Diencephalon (tissue), 1 donor: ENCODE measurements at places on chromosomes 5 and 9. TPM values are rescaled to one million over a fixed set of nuclear protein-coding genes. Genes with fewer than 3 reads are reported as not detected.

The EQTN gene
- 1.4 TPM for total RNA-seq

The LRRTM2 gene
- total RNA-seq, result 67.6 TPM

The TSSK1B gene
- not detected for total RNA-seq

The REEP2 gene
- total RNA-seq, result 123 TPM

The PLAC8L1 gene
- 0.69 TPM for total RNA-seq

The PCDHGA12 gene
- 7.4 TPM for total RNA-seq

The OR1N2 gene
- not detected for total RNA-seq

The ANKRD33B gene
- 1.8 TPM for total RNA-seq

The LCN1 gene
- total RNA-seq, result not detected

The SNCAIP gene
- total RNA-seq, result 48.2 TPM

The CTSV gene
- total RNA-seq, result 0.46 TPM

The RNF208 gene
- total RNA-seq, result 1.8 TPM

The EEIG1 gene
- total RNA-seq, result 6.9 TPM

The PTPN3 gene
- total RNA-seq, result 23.5 TPM

The SELENOP gene
- total RNA-seq, result 51.7 TPM

The SPATA31C1 gene
- total RNA-seq, result not detected

The HACD4 gene
- 1.6 TPM for total RNA-seq

The ANKRD31 gene
- total RNA-seq, result 1.2 TPM

The FOXD4L4 gene
- total RNA-seq, result 1.4 TPM

The SMIM27 gene
- total RNA-seq, result 6.0 TPM

The NUTM2F gene
- not detected for total RNA-seq

The PSD2 gene
- 36.9 TPM for total RNA-seq

The SYK gene
- 4.2 TPM for total RNA-seq

The HDHD3 gene
- total RNA-seq, result 10.8 TPM

The PCDHB9 gene
- 9.2 TPM for total RNA-seq

The AJM1 gene
- total RNA-seq, result 2.8 TPM

The FOXD4L6 gene
- total RNA-seq, result 0.46 TPM

The CNTNAP3B gene
- 39.7 TPM for total RNA-seq
